Thoracic aorta (tissue), 2 donors: ENCODE measurements at places on chromosomes 3 and 15. TPM values are rescaled to one million over a fixed set of nuclear protein-coding genes. Genes with fewer than 3 reads are reported as not detected.

- H3K36me3 ChIP-seq: no peaks in the 10 kb centered on the region
- no peaks in the 10 kb centered on the region for H3K27me3 ChIP-seq
- peaks cover 25% of the 10 kb centered on the region for H3K4me1 ChIP-seq
- peak overlapping the region; percentile 22 for H3K4me3 ChIP-seq
- H3K27ac ChIP-seq: peak overlapping the region; percentile 89
Observed at GRCh38 chr3:99881121-99881524, 63.5 kb downstream of the CMSS1 start.

DNA sequence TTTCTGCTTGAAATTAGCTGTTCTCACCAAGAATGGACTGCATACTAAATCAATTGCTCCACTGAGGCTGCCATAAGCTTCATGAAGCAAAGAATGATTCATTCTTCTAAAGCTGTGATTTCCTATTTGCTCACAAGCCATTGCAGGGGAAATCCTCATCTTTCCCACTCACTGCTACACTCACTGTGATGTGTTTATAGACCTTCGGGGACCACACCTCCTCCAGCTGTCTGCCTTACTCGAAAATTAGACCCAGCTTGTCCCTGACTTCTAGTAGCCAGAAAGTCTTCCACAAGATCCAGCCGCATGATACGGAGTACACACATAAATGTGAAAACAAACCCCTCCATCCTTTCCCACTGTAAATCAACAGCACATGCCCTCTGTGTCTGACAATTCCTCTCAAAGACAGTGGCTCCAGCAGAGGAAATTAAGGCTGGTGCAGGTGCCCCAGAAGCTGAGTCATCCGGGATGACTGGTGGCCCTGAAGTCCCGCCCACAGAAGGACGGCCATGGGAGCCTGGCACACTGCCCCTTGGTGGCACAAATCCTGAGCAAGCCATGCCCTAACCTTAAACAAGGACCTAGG, 172.0 kb downstream of the STT3B start:
- H3K4me3 ChIP-seq: no peak overlapping the region
- H3K27me3 ChIP-seq: no peaks in the 10 kb centered on the region
- H3K4me1 ChIP-seq: no peaks in the 10 kb centered on the region
- peaks cover 6% of the 10 kb centered on the region for H3K36me3 ChIP-seq
- no peak for DNase-seq
- H3K27ac ChIP-seq: no peak overlapping the region

- no peaks in the 10 kb centered on the region for H3K27me3 ChIP-seq
- H3K4me3 ChIP-seq: no peak overlapping the region
- no peak overlapping the region for H3K27ac ChIP-seq
- no peak for DNase-seq
Observed at GRCh38 chr3:52398670-52399081, 46.2 kb downstream of the SEMA3G start.

DNA sequence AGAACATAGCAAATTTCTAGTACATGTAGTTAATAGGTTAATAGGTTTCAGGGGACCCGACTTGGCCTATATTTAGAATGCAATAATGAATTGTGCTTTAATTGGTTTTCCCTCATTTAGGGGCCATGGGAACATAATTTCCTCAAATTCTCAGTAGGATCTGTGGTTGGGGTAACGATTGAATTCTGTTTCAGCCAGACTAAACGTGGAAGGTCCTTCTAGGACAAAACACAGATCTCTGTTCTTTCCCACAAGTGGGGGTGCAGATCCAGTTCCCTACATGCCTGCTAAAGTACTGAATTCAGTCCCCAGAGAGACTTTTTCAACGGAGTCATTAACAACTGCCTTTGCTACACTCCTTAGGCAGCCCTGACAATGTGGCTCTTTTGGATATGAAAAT, 50.7 kb upstream of the AGBL1 start:
- no peak for DNase-seq
- H3K27me3 ChIP-seq: no peaks in the 10 kb centered on the region
- no peaks in the 10 kb centered on the region for H3K36me3 ChIP-seq
- H3K27ac ChIP-seq: no peak overlapping the region

Gene RTP1
- 0.27 TPM for total RNA-seq

DNA sequence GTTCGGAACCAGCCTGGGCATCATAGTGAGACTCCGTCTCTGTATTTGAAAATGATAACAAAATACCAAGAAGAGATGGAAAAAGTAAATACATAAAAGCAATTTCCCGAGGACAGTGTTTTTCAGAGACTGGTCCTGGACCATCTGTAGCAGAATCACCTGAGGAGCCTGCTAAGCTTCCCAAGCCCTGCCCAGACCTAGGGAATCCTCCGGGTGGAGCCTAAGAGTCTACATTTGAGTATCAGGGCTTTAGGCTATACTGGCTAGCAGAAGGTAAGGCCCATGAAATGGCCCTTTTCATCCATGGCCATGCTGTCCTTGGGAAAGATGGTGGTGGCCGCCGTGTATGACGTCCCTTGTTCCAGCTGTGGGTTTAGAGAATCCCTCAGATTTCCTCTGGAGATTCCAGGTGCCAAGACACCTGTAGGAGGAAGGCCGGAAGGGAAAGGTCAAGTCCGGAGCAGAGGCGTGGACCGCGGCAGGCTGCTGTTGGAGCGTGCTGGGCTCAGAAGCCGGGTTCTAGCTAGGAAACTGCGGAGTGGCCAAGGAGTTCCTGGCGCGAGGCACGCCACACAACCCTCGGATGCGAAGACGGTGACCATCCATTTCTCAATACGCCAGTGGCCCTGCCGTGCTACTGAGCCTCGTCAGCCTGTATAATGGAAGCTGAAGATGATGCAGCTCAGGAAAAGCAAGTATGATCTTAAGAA, 50.9 kb downstream of the TMEM44 start:
- peaks cover 18% of the 10 kb centered on the region for H3K4me1 ChIP-seq
- no peaks in the 10 kb centered on the region for H3K27me3 ChIP-seq
- no peaks in the 10 kb centered on the region for H3K36me3 ChIP-seq
- H3K27ac ChIP-seq: peak overlapping the region; percentile 96

DNA sequence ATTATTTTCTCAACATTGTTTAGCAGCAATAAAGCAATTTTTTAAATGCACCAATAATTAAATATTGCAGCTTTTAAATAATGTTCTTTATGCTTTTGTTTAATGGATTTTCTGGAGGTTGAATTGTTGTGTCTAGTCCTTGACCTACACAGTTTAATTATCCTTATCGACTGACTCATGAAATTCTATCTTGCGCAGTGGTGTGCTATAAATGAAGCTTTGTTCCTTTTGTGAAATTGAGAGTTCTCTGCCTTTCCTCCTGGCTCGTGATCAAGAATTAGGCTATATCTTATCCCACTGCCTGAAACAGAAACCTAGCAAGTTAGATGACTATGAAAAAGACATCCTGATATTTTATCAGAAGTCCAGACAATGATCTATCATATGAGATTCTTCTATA, 37.0 kb upstream of the PIK3R4 start:
- no peak overlapping the region for H3K27ac ChIP-seq
- no peak for DNase-seq
- no peaks in the 10 kb centered on the region for H3K36me3 ChIP-seq
- H3K4me3 ChIP-seq: no peak overlapping the region
- H3K27me3 ChIP-seq: no peaks in the 10 kb centered on the region
